ENCODE measurements at places on chromosomes 16 and 17.

DNA sequence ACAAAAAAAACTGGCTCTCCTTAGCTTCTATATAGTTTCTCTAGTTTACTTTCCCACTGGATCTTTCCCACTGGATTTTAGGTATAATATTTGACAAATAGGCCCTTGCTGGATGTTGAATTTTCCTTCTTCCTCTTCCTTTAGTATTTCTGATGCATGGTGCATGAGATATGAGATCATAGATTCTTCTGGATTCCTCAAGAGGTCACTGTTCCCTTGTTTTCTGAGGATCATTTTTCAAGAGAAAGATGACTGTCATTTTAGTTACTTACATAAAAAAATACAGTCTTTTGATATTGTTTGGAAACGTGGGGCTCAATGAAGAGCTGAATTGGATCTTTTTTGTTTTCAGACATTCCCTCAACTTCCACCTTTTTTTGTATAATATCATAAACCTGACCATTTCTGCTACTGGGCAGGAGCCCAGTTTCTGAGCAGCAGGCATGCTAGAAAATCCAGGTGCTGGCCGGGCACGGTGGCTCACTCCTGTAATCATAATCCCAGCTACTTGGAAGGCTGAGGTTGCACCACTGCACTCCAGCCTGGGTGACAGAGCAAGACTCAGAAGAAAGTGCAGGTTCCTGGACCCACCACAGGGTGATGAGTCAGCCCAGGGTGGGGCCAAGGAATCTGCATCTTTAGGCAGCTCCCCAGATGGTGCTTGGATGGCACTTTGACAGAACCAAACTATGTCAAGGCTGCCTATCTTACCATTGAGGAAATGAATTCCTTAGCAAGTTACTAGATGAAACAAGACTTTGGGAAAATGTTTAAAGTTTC lies 70.3 kb downstream of the SDR42E1 start:
- no peak for DNase-seq

DNA sequence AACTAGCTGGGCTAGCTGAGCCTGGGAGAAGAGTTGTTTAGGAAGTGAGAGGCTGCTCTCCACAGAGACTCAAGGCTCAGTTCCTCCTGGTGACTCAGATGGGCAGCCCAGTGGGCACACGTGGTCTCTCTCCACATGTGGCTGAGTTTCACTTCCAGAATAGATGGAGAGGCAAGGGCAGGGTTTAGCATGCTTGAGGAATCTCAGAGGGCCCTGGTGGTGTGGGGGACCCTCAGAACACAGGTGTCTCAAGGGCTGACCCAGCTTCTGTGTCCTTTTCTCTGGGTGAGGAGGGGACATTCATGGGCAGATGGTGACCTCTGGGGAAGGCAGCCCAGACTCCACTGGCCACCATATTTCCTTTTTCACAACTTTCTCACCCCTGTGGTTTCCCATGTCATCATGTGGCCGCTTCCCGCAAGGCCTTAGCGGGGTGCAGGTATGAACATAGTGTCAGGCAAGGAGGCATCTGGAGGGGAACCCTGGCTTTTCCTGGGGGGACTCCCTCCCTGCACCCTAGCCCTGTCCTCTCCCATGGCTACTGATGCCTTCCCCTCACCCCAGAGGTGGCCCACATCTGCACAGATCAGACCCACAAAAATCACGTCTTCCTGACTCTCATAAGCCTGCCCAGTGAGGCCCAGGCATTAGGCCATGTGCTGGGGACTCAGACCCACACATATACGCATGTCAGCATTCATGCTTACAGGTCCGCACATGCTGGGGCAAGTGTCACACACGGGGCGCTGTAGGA lies 3.3 kb downstream of the GRN start:
- no peak for DNase-seq

- DNase-seq, result peak; percentile 69
Observed at GRCh38 chr17:68290268-68290954, 516 bp downstream of the SLC16A6 start.

DNA sequence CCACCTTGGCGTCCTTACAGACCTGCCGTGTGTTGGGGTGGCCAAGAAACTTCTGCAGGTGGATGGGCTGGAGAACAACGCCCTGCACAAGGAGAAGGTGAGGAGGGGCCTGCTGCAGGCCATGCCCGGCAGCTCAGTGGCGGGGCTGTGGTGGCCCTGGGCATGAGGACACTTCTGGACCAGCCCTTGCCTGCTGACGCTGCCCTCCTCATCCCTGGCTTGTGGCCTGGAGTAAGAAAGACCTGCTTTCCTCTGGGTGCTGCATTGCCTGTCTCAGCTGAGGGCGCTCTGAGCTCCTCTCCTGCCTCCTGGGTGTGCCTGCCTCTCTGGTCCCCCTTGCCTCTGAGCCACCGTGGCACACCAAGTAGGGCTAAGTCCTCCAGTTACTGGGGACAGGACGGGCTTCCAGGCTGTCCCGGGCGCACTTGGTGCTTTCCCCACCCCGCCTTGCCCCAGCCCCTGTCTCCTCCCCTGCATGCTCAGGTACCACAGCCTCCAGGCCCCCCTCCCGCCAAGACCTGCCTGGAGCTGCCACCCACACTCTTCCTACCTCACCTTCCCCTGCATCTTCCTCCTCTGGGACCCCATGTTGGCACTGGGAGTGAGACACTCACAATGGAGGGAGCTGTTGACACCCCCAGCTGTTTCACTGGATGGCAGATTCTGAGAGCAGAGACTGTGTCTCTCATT lies 8.7 kb downstream of the ENDOV start:
- no peak for DNase-seq

GRCh38 chr16:1199347-1200013 lies 25.6 kb downstream of the TPSG1 start:
- no peak for DNase-seq

GRCh38 chr16:6602405-6602804 lies 730.2 kb upstream of the RBFOX1 start:
- DNase-seq, result no peak

DNA sequence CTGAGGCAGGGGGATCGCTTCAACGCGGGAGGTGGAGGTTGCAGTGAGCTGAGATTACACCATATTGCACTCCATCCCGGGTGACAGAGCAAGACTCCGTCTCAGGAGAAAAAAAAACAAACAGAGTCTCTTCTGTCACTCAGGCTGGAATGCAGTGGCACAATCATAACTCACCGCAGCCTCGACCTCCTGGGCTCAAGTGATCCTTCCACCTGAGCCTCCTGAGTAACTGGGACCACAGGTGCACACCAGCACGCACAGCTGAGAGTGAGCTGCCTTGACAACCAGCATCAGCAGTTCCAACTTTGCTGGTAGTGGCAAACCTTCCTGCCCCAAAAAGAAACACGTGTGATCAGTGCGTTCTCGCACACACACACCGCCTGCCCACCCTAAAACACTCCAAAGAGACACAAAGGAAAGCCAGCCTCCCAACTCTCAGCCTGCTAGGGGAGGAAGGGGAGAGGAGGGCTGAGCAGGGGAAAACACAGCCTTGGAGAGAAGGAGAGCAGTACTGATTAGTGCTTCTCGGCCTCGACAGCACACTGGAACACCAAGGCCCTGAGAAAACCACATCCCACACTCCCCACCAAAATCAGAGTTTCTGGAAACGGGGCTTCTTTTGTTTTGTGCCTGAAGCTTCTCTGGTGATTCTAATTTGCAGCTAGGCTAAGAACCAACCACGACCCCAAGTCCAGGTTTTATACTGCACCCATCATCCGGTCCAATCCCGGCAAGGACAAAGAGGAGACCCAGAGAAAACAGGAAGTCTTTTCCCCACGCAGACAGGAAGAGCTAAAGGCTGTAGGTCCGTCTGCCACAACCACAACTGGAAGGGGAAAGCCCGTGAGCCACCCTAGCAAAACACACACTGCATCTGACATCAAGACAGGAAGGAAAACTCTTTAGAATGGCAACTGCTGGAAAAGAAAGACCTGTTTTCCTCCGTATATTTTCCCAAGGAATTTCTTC lies 28.8 kb downstream of the ZCCHC14 start:
- peak; percentile 36 for DNase-seq

DNA sequence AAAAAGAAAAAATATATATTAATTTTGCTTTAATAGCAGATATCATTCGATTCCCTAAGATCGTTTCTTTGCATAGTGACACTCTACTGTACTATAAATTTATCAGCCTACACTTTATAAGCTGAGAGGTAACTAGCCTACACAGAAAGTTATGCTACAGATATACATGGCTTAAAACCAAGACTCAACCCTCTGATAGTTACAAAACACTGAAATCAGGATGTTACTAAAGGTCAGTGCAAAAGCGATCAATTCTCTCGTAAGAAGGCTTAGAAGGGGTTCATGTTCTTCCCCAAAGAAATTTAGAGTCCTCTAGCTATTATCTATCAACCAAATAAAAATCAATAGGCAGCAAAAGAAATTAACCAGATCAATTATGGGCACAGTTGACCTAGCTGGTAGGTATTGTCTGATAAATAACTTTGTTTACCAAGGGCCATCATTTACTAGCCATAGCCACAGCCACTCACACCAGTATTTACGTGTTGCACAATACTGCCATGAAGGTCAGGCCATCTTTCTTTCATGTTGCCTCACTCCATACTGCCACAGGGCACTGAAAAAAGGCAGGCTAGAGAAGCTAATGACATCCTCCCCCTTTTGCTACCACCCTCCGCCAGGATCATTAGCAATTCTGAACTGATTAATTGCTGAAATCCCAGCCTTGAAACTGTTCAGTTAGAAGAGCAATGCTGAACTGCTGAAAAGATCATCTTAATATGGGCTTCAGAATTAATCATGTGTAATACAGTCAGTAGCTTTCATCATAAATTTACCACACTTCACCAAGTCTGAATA lies 43.7 kb downstream of the RND2 start:
- DNase-seq, result no peak

DNA sequence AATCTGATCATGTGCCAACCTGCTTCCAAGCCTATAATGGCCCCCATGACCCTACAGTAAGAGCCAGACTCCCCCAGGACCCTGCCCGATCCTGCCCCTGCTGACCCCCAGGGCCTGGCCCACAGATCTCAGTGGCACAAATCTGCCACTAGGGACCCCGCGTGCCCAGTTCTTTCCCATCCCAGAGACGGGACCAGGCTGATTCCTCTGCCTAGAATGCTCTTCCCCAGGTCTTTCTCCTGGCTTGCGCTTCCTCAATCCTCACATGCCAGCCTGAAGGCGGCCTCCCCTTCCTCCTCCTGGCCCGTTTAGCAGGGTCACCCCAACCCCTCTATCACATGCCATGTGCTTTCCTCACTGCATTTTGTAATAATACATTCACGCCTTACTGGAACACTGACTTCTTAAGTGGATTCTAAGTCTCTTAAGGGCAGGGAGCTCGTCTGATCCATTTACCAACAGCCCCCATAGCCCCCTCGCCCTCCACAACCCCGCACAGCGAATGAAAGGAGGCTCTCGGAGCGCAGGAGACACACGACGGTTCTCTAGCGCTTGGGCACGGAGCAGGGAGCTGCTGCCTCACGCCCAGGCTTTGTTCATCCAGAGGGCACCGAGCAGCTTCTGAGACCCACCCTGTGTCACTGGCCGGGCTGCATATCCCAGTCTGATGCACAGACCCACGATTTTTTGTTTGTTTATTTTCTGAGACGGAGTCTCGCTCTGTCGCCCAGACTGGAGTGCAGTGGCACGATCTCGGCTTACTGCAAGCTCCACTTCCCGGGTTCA lies 1.2 kb downstream of the TRIM65 start:
- DNase-seq, result no peak

- no peak for DNase-seq
Observed at GRCh38 chr17:80763293-80763867, 218.7 kb downstream of the RPTOR start.

DNA sequence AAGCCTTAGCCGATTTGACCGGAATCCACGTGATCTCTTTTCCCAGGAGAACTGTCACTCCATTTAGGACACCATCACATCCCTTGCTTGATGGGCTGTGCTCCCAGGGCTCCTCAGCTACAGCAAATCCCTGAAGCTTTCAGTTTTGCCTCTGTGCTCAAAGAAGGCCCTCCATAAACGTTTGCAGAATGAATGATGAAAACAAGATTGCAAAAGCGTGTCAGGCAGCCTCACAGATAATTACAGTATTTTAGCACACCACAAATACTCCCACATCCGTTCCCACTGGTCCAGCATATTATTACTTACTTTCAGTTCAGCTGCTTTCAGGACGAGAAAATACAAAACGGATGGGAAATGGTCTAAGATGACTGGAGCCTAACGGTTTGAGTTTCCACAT lies 84.6 kb downstream of the USP31 start:
- DNase-seq, result peak; percentile 18

GRCh38 chr16:56777482-56777881 lies 47.6 kb downstream of the NUP93 start:
- DNase-seq, result no peak

DNA sequence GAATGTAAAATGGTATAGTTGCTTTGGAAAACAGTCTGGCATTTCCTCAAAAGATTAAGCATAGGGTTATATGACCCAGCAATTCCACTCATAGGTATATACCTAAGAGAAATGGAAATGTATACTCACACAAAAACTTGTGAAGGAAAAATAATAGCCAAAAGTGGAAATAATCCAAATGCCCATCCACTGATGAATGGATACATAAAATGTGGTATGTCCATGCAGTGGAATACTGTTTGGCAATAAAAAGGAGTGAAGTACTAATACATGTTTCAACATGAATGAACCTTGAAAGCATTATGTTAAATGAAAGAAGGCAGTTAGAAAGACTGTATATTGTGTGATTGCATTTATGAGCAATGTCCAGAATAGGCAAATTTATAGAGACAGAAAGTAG lies 25.1 kb downstream of the NUP93 start:
- no peak for DNase-seq

- DNase-seq, result no peak
Observed at GRCh38 chr17:63646488-63646806, 24.2 kb downstream of the MAP3K3 start.

DNA sequence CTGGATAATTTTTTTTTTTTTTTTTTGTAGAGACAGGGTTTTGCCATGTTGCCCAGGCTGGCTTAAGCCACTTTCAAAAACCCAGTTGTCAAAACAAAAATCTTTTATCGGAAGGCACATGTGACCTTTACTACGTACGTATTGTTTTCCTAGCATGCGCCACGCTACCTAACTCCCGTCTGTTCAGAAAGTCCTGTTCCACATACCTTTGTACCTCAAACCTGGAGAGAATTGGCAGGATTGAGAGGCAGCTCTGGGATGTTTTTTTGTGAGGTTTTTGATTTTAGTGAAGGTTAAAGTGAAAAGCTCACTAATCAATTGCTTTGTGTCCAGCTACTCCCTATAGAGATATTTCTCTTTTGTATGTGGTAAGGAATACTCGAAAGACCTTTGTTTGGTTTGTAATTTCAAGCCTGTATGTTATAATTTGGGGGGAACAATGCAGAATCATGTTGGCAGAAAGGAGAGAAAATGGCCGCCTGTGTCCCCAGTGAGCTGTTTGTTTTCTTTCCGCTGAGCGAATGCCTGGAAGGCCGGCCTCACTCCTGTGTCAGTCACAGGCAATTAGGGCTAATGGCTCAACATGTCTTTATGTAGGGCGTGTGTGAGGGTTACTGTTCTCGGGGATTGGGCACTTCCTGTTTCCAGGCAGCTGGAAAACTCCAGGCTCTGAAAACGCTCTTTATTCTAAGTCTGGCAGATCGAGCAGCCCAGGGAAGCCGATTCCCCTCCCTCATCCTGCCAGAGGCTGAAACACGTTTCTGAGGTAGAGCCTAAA lies 60.8 kb upstream of the CLEC18A start:
- no peak for DNase-seq

- DNase-seq, result no peak
Observed at GRCh38 chr17:81341516-81342268, 46.6 kb upstream of the SLC38A10 start.

GRCh38 chr16:68954911-68955635 lies 111.7 kb downstream of the TANGO6 start:
- DNase-seq, result no peak

GRCh38 chr16:75301804-75302203 lies 50.4 kb upstream of the BCAR1 start:
- no peak for DNase-seq

- DNase-seq, result no peak
Observed at GRCh38 chr17:1686086-1686485, 1.4 kb upstream of the PRPF8 start.
